Upper lobe of right lung (tissue), 1 donor: ENCODE measurements at places on chromosomes 4 and X. TPM values are rescaled to one million over a fixed set of nuclear protein-coding genes. Genes with fewer than 3 reads are reported as not detected.

The YY2 gene
- total RNA-seq: 1.5 TPM

The SSX2 gene
- not detected for total RNA-seq

The STAG2 gene
- 71.4 TPM for total RNA-seq

The MAGEC3 gene
- not detected for total RNA-seq

The ERCC6L gene
- total RNA-seq: not detected

The MORF4L2 gene
- total RNA-seq: 185 TPM

The AMBN gene
- not detected for total RNA-seq

The ZBTB33 gene
- 15.3 TPM for total RNA-seq

The PRDM8 gene
- 1.7 TPM for total RNA-seq

The GRIA2 gene
- not detected for total RNA-seq

DNA sequence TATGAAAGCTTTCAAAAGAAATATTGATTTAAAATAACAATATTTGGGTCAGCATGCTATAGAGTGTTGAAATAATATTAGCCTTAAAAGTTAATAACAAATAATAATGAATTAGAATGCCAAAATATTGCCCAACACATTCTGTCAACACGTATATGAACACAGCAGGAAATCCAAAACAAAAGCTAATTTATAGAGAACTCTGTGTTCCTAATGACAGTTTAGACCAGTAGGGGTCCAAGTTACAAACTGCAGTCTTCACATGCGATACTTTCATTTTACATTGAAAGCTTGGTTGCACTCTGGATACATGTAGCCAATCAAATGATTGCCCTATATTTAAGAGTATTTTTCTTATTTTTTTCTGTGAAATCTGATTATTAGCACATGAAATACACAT is 274.4 kb downstream of the DCTD start:
- no peak for DNase-seq

DNA sequence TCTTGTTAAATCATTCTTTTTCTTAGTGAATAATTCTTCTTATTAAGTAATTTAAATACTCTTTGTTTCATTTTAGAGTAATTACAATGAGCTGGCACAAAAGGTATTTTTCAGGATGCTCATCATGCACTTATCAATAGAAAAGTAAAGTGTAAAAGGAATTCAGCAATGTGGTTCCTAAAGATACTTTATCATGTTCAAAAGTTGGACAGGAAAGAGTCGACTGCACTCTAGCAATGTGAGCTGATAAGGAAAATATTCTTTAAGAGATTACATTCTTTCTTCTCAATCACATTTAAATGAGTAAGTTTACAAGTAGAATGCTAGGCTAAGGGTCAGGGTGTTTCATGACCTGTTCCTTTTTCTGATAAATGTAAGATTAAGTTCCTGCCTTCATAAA is 609.5 kb upstream of the FAM241A start:
- DNase-seq: no peak

DNA sequence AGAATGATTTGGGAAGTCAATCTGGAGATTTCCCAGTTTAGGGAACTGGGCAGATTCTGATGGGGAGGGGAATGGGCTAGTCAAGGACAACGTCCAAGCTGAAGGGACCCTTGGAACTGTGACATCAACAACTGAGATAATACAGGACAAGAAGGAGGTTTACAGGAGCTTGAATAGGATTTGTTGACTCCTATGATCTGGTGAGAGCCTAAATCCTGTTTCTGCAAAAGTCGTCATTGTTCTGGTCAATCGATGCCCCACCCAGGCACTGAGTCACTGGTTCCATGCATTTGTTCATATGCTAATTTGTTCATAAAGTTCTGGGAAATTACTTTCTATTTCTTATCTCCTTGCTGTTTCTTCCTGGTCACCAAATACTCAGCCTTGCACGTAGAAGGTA is 15.3 kb upstream of the PDGFRA start:
- DNase-seq: no peak

GRCh38 chr4:2081540-2081939 is 22.4 kb downstream of the NAT8L start:
- DNase-seq: peak; percentile 40

DNA sequence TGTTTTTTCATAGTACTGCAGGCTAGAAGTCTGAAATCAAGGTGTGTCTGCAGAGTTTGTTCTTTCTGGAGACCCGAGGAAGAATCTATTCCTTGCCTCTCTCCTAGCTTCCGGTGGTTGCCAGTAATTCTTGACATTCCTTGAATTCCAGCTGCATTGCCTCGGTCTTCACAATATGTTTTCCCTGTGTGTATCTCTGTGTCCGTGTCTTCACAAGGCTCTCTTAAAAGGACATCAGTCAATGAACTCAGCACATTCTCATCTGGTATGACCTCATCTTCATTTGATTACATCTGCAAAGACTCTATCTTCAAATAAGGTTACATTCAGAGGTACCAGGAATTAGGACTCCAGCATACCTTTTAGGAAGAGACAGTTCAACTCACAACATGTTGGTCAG is 163.4 kb downstream of the BANK1 start:
- DNase-seq: no peak

- DNase-seq: no peak
Measured at GRCh38 chr4:96744676-96745075, 904.8 kb downstream of the PDHA2 start.

GRCh38 chr4:146336410-146336807 is 122.1 kb downstream of the REELD1 start:
- DNase-seq: no peak

GRCh38 chr4:132557660-132558059 is 591.4 kb upstream of the PCDH10 start:
- no peak for DNase-seq

- no peak for DNase-seq
Measured at GRCh38 chr4:26207631-26208030, 113.2 kb upstream of the RBPJ start.

DNA sequence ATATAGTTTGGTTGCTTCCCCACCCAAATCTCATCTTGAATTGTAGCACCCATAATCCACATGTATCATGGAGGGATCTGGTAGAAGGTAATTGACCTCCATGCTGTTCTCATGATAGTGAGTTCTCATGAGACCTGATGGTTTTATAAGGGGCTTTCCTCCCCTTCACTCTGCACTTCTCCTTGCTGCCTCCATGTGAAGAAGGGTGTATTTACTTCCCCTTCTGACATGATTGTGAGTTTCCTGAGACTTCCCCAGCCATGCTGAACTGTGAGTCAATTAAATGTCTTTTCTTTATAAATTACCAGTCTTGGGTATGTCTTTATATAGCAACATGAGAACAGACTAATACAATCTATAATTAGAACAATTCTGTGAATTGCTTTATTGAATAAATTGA is 11.9 kb upstream of the DCAF4L1 start:
- DNase-seq: no peak

DNA sequence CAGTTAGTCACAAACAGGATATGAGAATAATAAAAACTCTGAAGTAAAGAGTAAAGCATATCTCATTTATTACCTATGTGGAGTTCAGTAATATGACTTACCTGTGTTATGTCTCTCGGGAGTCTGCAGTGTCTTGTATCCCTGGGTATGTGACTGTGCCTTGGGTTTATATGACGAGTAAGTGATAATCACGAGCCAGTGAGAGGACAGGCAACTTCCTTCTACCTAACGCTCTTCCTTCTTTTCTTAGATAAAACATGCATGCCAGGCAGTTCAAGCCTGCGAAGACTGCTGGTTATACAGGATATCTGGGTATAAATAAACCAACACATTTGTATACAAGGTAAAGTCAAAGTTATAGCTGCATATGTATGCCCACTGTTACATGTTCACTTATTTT is at the start of gene HPGDS:
TSS of gene HPGDS (minus strand) at position 143 of the 400 bp plus-strand sequence. CDS start 8,207 bp downstream, outside the sequence.
- no peak for DNase-seq

- DNase-seq: no peak
Measured at GRCh38 chrX:126770179-126770578, 49.4 kb upstream of the PRR32 start.

DNA sequence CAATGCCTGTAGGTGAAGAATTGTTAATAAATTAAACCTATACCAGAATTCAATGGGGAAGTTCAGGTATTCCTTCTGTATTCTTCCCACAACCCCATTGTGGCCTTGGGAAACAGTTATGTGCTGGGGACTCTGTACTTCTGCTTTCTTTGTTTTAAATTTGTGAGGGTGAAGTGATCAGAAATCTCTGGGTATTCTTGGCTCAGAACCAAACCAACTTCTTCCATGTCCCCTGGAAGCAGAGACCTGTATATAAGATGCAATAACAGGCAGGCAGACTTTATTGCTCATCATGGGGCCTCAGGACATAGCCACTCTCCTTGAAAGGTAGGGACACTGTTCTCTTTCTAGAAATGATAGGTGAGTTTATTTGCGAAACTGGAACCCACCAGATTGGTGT is 19.8 kb upstream of the USP27X start:
- DNase-seq: no peak

GRCh38 chr4:162938738-162939485 is 227.8 kb downstream of the NAF1 start:
- DNase-seq: no peak

DNA sequence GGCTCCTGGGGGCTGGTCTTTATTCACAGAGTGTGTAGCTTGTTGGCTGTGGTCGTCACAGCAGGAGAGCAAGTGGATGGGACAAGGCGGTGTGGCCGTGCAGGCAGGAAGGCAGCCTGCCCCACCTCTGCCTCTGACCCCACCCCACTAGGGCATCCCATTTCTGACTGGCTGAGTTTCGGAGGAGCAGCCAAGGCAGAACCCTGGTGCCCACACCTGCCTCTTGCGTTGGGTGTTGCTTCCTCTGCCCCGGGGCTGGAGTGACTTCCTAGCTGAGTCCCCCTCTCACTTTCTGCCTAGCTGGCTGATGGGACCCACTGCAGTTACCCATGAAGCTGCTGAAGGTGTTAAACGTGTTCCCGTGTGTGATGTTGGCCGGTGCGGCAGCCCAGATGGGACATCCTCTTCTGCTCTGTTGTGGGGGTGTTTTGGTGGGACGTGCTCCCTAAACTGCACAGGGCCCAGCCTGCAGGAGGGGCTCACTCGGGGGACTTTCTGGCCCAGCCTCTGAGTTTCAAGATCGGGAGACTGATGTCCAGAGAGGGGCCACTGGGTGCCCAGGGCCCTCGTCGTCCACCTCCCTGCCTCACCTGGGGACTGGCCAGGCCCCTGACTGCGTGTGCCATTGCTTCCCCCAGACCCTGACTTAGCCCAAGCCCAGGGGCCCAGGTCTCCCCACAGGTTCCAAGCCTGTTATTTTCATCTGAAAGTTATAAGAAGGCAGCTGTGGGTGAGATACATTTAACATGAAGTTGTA is 101.5 kb downstream of the PSAPL1 start:
- no peak for DNase-seq

GRCh38 chr4:37735578-37735977 is 49.4 kb upstream of the RELL1 start:
- no peak for DNase-seq
